Foreskin keratinocyte (primary cell): ENCODE measurements at places on chromosomes 5 and 9. TPM values are rescaled to one million over a fixed set of nuclear protein-coding genes. Genes with fewer than 3 reads are reported as not detected.

Gene PDGFRB
- not detected in 2 replicates for total RNA-seq

Gene DDX46
- 38.4 and 47.1 TPM in 2 replicates for total RNA-seq

Gene TEX48
- total RNA-seq, result not detected in 2 replicates

Gene PTGR1
- 62.9 and 63.7 TPM in 2 replicates for total RNA-seq

Gene SPZ1
- total RNA-seq, result not detected in 2 replicates

Gene RFESD
- total RNA-seq, result 2.4 and 2.6 TPM in 2 replicates

Gene F2RL1
- total RNA-seq, result 72.4 and 77.5 TPM in 2 replicates

Gene KCNMB1
- total RNA-seq, result not detected in 2 replicates

Gene MYOZ3
- 0.34 and 0.53 TPM in 2 replicates for total RNA-seq

Gene DAP
- total RNA-seq, result 83.5 and 93.9 TPM in 2 replicates

Gene LCN10
- total RNA-seq, result not detected in 2 replicates
